ENCODE measurements at places on chromosomes 2 and 18. TPM values are rescaled to one million over a fixed set of nuclear protein-coding genes. Genes with fewer than 3 reads are reported as not detected.

DNA sequence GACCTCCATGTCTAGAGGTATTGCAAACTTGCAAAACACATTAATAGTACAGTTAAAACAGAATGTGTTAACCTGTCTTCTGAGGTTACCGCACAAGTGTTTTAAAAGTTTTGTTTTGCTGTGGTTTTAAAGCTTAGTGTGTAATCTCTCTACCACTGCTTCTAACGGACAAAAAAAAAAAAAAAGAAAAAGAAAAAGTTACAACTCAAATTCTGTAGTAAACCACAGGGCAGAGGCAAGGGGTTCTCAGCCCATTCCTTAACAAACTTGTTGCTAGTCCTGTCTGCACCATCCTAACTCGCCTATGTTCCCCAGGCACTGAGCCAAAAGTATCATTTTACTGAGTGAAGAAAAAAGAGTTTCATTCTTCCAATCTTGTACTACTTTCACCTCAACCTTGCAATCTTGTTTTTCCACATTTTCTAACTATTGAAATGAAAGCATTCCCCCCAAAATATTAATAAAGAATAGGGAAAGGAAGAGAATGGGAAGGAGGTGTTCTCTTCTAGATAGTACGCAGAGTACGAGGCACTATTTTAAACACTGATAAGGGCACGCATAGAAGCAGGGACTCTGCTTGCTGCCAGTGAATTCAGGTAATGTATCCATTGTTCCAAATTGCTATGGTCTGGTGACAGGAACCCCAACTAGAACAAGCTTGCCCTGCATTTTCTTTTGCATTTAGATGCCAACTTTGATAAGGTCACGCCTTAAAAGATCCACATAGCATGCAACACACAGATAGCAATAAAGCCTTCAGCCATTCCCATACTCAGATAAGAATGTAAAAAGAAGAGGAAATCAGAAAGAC is 47.1 kb downstream of the IKZF2 start:
- peak overlapping the region; percentile 18 for H3K27ac ChIP-seq
- no peaks in the 10 kb centered on the region for H3K4me1 ChIP-seq
- H3K4me3 ChIP-seq: no peak overlapping the region
- H3K36me3 ChIP-seq: no peaks in the 10 kb centered on the region
- H3K27me3 ChIP-seq: no peaks in the 10 kb centered on the region
- no peak for DNase-seq

GRCh38 chr2:235087832-235088495 is 136.1 kb downstream of the SH3BP4 start:
- H3K36me3 ChIP-seq: no peaks in the 10 kb centered on the region
- no peak overlapping the region for H3K27ac ChIP-seq
- DNase-seq: no peak
- peaks cover 23% of the 10 kb centered on the region for H3K27me3 ChIP-seq
- H3K4me3 ChIP-seq: no peak overlapping the region
- H3K4me1 ChIP-seq: no peaks in the 10 kb centered on the region

GRCh38 chr18:26036635-26037034 is 53.8 kb downstream of the SS18 start:
- H3K4me3 ChIP-seq: no peak overlapping the region
- DNase-seq: no peak
- no peaks in the 10 kb centered on the region for H3K27me3 ChIP-seq

GRCh38 chr2:216294305-216294704 is 78.0 kb downstream of the MARCHF4 start:
- H3K27me3 ChIP-seq: no peaks in the 10 kb centered on the region
- H3K27ac ChIP-seq: no peak overlapping the region
- H3K4me3 ChIP-seq: no peak overlapping the region
- no peak for DNase-seq
- no peaks in the 10 kb centered on the region for H3K36me3 ChIP-seq

DNA sequence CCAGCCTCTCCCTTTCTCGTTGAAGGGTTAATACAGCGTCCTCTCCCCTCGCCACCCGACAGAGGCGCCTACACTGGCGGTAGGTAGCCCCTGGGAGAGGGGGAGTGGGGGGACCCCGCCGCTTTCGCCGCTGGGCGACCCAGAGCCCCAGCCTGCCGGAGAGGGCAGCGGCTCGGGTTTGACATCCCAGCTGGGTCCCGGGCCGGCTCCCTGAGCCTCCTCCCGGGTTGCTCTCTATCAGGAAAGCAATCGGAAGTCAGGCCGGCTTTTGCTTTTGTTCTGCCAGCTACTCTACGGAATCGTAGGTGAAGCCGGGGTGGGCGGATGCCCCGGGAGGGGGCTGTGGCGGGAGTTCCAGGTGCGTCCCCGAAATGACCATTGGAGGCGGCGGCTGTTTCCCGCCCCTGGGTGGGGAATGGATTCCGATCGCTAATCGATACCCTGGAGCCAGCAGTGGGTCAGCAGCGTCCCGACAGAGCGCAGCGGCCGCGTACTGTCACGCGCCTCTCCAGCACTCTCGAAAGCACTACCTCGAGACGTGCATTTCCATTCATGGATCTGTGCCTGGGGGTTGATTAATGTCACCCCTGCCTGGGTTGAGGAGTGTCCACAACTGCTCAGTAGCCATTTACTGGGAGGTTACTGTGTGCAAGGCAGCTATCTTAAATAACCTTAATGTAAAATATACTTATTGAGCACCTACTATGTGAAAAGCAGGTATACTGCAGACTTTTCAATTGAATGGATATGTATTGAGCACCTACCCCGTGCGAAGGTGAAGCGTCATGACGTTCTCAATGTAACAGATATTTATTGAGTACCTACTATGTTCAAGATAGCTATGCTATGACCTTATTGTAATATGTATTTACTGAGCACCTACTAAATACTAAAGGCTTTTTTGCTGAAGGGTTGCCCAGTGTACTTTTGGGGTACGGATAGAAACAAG is 1.1 kb downstream of the MAPK4 start:
- H3K4me1 ChIP-seq: peaks cover 4% of the 10 kb centered on the region
- no peak overlapping the region for H3K27ac ChIP-seq
- no peaks in the 10 kb centered on the region for H3K36me3 ChIP-seq
- H3K4me3 ChIP-seq: peak overlapping the region; percentile 14
- DNase-seq: peak; percentile 10

GRCh38 chr18:75211953-75212750 is 1.6 kb downstream of the TSHZ1 start:
- no peaks in the 10 kb centered on the region for H3K27me3 ChIP-seq
- H3K27ac ChIP-seq: peak overlapping the region; percentile 54
- H3K36me3 ChIP-seq: peaks cover 8% of the 10 kb centered on the region

DNA sequence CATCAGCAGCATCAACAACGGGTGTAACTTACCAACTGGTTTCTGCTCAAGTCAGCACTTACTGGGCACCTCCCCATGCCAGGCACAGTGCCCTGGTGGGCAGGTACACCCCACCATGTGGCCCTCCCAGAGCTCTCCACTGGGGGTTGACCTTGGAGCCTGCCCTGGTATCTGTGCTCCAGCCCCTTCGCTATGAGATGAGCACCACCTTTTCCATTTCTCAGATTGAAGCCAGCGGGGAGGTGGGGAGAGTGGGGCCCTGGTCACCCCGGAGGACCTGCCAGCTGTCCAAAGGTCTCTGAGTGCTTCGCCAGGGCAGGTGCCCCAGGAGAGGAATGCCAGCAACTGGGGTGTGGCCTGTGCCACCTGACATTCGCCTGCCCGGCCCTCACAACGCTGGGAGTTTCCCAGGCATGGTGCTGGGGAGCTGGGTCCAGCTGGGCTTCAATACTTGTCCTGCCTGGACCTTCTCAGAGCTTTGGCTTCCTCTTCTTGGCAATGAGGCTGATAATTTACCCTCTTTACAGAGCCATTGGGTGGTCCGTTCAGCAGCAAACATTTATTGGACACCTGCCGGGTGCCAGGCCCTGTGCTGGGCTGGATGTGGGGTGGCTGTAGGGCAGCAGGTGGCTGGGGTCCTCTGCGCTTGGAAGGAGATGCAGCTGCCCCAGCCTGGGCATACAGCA is 5.9 kb upstream of the ZAP70 start:
- no peak overlapping the region for H3K27ac ChIP-seq
- peaks cover 2% of the 10 kb centered on the region for H3K36me3 ChIP-seq
- no peak overlapping the region for H3K4me3 ChIP-seq
- peak; percentile 4 for DNase-seq

DNA sequence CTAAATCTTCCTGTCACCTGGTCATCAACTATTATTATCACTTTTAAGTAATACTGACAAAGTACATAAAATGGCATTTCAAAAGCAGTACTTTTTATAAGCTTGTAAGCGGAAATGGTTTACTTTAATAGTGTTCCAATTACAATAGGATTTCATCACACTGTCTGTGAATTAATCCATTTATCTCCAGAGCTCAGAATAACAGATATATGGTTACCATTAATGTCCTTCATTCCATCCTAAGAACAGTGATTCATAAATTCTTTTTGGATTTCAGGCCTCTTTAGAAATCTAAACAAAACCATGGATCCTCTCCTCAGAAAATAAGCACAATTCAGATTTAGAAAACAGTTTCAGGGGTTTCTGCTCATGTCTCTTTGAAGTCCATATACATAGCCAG is 68.4 kb downstream of the PID1 start:
- H3K4me1 ChIP-seq: no peaks in the 10 kb centered on the region
- no peaks in the 10 kb centered on the region for H3K27me3 ChIP-seq
- H3K4me3 ChIP-seq: no peak overlapping the region
- no peaks in the 10 kb centered on the region for H3K36me3 ChIP-seq

DNA sequence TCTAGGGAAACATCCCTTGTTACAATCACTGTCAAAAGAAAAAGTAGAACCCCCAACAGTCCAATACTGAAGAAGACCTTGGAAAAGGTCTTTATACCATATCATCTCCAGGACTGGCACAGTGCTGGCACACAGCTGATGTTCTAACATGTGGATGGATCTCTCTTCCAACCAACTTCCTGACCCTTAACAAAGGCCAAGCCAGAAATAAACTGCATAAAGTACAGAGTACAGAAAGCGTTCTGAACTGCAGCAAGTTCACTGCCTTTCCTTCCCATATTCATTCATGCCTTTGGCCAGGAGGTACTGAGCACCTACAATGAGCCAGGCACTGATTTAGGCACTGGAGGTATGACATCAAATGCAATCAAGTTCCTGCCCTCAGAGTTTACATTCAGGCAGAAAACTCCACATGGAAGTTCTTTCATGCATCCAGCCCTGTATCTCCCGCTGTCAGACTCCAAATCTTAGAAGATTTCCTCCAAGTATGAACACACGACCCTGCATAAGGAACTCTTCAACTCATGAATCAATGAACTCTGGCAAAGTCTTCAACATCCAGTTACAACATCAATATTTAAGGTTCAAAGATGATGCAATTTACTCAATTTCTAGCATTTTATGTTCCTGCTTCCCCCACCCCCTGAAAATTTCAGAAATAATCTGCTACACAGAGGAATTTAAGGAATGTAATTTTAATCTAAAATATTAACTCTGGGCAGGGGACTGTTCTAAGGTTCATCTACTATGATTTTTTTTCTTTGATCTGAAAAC is 33.8 kb downstream of the ACVR1 start:
- H3K4me1 ChIP-seq: peaks cover 34% of the 10 kb centered on the region
- DNase-seq: no peak
- H3K27ac ChIP-seq: no peak overlapping the region
- peaks cover 17% of the 10 kb centered on the region for H3K36me3 ChIP-seq
- no peak overlapping the region for H3K4me3 ChIP-seq

DNA sequence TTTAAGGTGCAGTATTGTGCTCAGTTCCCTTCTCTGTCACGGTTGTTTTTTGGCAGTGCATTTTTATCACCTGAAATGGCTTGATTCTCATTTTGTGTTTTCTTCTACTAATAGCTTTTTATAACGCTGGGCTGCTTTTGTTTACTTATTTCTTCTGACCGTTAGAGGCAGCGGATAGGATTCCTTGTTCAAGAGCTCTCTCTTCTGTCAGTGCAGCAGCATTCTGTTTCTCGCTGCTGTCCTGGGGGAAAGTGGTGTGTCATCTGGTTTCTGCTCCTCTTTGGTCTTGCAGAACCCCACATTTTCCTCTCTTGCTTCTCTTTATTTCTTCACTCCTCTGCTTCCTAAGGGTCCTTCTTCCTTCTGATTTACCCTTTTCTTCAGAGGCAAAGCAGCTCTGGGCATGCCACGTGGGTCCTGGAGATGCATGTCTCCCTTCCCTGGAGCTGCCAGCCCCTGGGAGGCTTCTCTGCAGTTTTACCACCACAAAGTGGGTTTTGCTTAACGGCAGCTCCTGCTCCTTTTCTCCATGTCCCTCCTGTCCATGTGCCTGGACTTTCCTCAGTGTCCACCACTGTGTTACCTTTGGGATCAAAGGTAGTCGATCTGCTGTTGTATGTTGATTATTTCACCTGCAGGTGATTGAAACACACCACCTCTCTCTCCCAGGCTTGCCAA is 47.3 kb upstream of the SNTG2 start:
- H3K4me1 ChIP-seq: no peaks in the 10 kb centered on the region
- H3K36me3 ChIP-seq: peaks cover 2% of the 10 kb centered on the region
- no peak overlapping the region for H3K27ac ChIP-seq
- DNase-seq: no peak
- H3K27me3 ChIP-seq: peaks cover 5% of the 10 kb centered on the region
- no peak overlapping the region for H3K4me3 ChIP-seq

DNA sequence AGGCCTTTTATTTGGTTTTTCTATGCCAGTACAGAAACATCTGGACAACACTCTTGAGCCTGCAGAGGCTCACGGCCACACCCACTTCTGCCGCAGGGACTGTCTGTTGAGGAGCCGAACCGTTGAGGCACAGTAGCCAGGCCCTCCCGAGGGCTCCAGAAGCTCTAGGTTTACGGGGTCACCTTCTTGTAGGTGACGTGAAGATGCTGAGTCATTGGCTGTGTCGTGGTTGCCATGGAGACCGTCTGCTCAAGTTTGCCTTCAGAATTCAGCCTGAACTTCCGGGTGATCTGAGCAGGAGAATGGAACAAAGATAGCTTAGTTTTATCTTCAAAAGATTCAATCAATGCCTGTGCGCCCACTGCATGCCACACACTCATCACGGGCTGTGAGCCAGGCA is 25.9 kb downstream of the BOK start:
- no peak overlapping the region for H3K27ac ChIP-seq
- no peak overlapping the region for H3K4me3 ChIP-seq
- H3K27me3 ChIP-seq: no peaks in the 10 kb centered on the region
- no peaks in the 10 kb centered on the region for H3K4me1 ChIP-seq

FAM161A gene
- total RNA-seq: 5.5 TPM

TTR gene
- total RNA-seq: not detected
